Subcutaneous adipose tissue (tissue), 4 donors: ENCODE measurements at places on chromosomes 5 and 9. TPM values are rescaled to one million over a fixed set of nuclear protein-coding genes. Genes with fewer than 3 reads are reported as not detected.

Gene TMEM167A
- 59.9 TPM for total RNA-seq

Gene COMMD10
- 25.2 TPM for total RNA-seq

Gene EPB41L4B
- total RNA-seq, result 59.9 TPM

Gene LCN10
- total RNA-seq, result 1.6 TPM

Gene HAVCR2
- 122 TPM for total RNA-seq
